ENCODE measurements at places on chromosomes 2 and 18.

- no peak for DNase-seq
Measured at GRCh38 chr18:9135912-9136314, 668 bp upstream of the ANKRD12 start.

DNA sequence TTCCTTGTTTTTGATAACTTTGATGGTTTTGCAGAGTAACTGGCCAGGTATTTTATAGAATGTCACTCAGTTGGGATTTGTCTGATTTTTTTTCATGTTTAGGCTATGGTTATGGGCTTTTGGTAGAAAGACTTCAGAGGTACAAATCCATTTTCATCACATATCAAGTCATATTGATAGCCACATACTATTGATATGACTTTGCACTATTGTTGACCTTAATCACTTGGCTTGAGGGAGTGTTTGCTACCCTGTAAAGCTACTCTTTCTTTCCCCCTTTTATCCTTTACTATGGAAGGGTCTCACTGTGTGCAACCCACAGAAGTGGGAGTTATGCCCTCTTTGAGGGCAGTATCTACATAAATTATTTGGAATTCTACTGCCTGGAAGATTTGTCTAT lies 109.8 kb downstream of the BABAM2 start:
- DNase-seq = no peak

GRCh38 chr2:172395503-172395902 lies 31.9 kb upstream of the ITGA6 start:
- no peak for DNase-seq

GRCh38 chr18:50706651-50707050 lies 113.2 kb downstream of the MRO start:
- DNase-seq = no peak

DNA sequence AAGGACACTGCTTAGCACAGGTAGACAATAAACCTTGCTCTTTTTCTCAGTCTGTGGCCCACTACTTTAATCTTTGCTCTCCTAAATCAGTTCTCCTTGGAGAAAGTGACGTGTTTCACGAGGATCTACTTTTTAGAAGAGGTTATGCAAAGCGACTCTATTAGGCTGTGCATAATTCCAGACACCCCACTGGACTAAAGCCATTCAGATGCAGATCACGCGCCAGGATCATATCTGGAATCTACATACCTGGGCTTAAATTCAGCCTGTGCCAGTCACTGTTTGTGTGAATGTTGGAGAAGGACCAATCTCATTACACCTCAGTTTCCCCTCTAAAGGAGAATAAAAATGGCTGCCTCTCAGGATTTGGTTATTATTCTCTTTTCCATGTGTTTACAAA lies 413.0 kb upstream of the MYT1L start:
- no peak for DNase-seq

- no peak for DNase-seq
Measured at GRCh38 chr2:60429681-60430080, 123.8 kb downstream of the BCL11A start.

DNA sequence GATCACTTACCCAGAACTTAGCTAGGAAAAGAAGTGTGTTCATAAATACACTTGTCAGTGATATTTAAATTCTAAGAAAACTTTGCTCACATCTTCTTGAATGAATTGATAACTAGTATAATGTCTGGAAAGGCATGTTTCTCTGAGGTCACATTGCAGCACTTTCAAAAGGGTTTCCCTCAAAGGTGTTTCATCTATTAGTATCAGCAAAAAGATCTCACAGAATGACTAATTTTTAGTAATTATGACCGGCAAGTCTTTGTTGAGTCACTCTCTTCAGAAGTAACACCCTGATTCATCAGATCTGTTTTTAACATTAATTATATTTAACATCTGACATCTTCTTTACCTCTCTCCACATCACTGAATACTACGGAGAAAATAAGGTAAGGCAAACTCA lies 222.3 kb downstream of the IKZF2 start:
- no peak for DNase-seq

- DNase-seq = no peak
Measured at GRCh38 chr2:13819896-13820295, 812.6 kb upstream of the LRATD1 start.

- no peak for DNase-seq
Measured at GRCh38 chr2:20071397-20072383, 20.3 kb upstream of the LAPTM4A start.

- no peak for DNase-seq
Measured at GRCh38 chr2:207716056-207716455, 4.6 kb downstream of the CCNYL1 start.

DNA sequence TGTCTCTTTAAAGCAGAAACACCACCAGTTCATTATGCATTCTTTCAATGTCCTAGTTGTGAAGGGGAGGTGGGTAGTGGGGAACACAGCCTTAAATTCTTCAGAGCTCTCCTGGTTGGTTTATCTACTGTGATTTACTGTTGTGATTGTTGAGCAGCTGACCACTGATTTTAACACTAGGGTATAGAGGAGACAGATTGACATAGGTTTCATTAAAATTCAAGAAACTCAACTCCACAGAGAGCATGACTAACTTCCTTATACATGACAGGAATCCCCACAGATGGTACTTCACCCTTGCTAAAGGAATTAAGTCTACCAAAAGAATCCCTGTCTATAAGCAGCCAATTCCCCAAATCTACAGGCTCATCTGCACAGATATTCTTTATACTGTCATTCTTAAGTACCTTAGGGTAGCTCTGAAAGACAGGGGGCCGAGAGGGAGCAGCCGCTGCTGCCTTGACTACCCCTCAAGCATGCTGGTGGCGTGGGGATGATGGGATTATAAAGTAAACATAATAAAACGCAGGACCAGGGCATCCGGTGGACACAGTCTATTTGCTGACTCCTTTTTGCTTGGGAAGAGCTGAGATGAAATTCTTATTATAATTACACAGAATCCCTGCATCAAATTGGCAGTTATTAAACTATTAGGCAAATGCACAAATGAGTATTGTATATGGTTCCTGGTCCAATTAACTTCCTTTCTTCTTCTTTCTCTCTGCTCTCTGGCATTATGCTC lies 1377.6 kb upstream of the PIK3C3 start:
- no peak for DNase-seq

GRCh38 chr18:21489119-21489750 lies 111.3 kb downstream of the ESCO1 start:
- peak; percentile 1 for DNase-seq

- no peak for DNase-seq
Measured at GRCh38 chr18:36419900-36420531, 122.5 kb downstream of the FHOD3 start.

DNA sequence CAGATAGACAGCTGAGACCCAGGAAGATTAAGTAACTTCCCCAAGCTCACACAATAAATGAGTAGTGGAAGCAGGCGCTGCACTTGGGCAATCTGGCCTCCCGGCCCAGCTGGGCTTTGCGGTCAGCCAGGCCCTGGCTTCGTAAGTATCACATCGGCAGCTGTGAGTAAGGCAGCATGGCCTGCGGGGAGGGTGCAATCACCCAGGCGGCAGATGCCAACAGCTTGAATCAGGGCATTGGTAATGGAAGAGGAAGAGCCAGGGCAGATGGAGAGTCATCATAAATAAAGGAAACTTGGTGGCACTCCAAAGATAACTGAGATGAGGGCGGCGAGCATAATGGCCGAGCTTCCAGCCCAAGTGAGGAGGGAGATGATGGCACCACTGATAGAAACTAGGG lies 217.9 kb upstream of the PID1 start:
- no peak for DNase-seq

GRCh38 chr2:147688242-147688641 lies 156.6 kb upstream of the ACVR2A start:
- no peak for DNase-seq

- no peak for DNase-seq
Measured at GRCh38 chr2:147097747-147098146, 747.1 kb upstream of the ACVR2A start.
